Ammon's horn (tissue), 1 donor: ENCODE measurements at places on chromosomes 1 and 21.

DNA sequence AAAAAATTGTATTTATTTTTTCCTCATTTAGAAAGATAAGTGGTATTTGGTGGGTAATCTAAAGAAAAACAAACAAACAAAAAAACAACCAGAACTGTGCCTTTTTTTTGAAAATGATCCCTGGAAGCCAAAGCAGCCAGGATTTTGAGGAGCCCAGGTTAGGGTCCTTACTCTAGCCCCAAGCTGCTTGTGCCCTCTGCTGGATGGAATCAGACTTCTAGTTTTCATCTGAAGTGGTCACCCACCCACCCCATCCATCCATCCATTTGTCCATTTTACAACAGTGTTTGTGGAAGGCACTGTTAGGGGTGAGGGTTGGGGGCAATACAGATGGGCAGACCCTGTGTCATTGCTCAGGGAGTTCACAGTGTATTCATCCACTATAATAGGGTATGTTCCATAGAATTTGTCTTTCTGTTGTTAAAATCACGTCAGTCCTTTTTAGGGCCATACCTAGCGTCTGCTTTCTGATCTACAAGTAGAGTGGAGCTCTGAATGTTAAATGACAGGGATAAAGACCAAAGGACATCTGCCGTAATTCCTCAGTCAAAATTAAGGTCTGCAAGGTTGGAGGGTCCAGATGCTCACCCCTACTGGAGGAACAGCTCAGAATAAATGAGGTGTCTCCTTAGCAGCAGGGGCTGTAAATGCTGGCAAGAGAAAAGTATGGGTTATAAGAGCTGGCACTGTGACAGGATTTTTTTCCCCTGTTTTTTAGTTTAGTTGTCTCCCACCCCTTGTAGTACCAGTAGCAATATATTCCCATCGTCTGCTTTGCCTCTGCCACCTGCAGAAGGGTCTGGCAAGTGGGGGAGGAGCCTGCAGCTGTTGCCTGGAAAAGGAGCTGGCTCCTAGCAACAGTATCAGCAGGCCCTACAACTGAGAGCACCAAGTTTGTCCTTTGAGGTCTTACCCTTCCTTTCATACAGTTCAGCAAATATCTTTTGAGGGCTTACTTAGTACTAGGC lies 3.2 kb downstream of the LRRC42 start:
- no peak for DNase-seq

- DNase-seq: no peak
Observed at GRCh38 chr1:157932069-157932468, 61.4 kb upstream of the KIRREL1 start.

- DNase-seq: no peak
Observed at GRCh38 chr1:53662951-53663350, 76.0 kb downstream of the GLIS1 start.

GRCh38 chr1:35557118-35557610 lies at the start of gene KIAA0319L:
Gene KIAA0319L (minus strand): TSS chr1:35557403. CDS start chr1:35554491, 2,912 bp downstream.
- peak; percentile 94 for DNase-seq

- DNase-seq: no peak
Observed at GRCh38 chr1:224114787-224115175, 870 bp downstream of the FBXO28 start.

DNA sequence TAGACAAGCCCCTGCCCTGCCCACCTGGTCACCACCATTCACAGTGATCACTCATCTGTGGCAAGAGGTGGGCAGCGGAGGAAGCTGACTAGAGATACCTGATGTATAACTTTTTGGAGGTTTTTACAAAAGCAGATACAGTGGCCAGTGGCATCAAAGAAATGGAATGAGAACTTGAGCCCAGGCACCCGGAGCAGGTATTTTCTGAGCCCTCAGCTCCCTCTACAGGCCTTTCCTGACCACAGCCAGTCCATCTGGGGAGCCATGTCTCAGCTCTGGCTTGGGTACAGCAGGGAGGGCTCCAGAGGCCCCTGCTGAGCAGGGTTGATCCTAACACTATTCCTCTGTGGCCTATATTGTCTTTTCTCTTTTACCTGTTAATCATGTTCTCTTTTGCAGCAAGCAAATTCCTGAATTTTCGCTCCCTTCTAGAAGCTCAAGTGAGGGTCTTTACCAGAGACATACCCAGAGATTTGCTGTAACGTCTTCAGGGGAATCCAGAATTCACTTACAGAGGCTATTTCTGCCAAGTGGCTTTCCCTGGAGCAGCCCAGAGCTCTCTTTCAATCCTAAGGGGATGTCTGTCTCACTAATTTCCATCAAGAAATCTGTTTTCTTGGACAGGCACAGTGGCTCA lies 27.3 kb downstream of the GPR157 start:
- peak; percentile 58 for DNase-seq

- DNase-seq: no peak
Observed at GRCh38 chr1:223724376-223724775, 12.0 kb downstream of the CAPN2 start.

- peak; percentile 74 for DNase-seq
Observed at GRCh38 chr1:206705191-206705590, 20.5 kb downstream of the MAPKAPK2 start.

GRCh38 chr1:2611031-2611501 lies 21.8 kb downstream of the MMEL1 start:
- no peak for DNase-seq

DNA sequence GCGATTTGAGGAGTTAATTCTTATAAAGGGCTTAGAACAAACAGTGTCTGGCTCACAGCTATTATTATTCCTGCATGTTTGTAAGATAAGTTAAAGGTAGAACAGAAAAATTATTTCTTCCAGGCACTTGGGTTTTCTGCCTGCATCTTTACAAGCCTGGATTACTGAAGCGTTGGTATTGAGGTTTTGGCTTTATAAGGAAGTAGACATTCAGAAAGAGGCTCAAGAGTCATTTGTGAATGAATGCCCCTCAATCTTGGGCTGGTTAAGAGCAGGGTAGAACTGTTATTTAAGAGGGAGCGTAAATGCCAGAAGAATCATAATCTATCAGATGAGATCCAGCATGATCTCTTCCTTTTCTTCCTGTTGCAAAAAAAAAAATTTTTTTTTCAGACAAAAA lies 77.3 kb upstream of the ARID1A start:
- no peak for DNase-seq

DNA sequence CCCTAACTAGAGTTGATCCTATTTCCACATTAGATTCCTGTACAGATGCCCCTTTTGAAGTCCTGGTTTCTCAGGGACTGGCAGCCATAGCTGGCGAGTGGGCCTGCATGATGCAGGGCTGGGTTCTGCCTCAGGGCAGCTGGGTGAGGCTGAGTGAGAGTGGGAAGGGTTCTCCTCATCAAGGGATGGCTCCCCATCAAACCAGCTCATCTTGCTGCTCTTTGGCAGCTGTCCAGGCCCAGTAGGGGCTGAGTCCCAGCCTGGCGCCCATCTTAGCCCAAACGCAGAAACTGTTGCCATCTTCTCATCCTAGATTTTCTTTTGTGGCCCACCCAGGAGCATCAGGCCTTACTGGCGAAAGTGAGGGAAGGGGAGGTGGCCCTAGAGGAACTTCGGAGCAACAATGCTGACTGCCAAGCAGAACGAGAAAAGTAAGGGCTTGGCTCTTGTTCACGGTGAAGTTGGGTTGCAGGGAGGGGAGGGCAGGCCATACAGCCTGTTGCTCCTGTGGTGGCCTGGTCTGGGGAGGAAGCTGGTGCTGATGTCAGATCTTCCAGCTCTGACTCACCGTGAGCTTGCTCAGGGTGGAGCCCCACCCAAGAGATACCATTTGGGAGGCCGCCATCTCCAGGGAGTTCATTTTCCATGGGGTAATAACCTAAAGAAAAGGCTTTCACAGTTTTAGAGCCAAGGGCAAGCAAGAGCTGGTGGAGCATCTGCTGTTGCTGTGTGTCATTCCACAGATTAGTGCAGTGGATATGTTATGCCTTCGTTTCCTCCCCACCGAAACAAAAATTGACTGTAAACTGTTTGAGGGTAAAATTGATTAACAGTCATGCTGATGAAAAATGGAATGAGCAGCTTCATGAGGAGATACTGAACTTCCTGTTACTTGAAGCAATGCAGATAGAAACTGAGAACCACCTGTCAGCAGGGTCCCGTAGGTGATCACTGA lies 34.7 kb downstream of the TUFT1 start:
- DNase-seq: no peak

DNA sequence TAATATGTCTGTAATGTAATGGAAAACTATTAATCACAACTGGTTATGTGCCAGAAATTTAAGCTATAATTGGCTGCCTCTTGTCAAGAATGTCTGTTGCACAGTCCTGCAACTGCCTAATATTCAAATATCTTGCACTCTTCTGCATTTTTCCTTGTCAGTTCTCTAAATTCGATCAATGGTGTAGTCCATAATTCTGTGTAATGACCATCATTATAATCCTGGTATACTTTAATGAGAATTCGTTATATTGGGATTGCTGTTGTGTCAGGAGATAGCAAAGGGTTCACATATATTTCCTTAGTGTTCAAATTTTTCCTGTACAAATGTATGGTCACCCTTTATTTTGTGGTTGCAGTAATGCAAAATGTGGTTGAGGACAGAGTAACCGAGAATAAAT lies 4.8 kb downstream of the NTNG1 start:
- no peak for DNase-seq

- DNase-seq: no peak
Observed at GRCh38 chr1:68421350-68421749, 28.4 kb downstream of the RPE65 start.

GRCh38 chr21:35678393-35678792 lies 381.9 kb downstream of the SETD4 start:
- no peak for DNase-seq

DNA sequence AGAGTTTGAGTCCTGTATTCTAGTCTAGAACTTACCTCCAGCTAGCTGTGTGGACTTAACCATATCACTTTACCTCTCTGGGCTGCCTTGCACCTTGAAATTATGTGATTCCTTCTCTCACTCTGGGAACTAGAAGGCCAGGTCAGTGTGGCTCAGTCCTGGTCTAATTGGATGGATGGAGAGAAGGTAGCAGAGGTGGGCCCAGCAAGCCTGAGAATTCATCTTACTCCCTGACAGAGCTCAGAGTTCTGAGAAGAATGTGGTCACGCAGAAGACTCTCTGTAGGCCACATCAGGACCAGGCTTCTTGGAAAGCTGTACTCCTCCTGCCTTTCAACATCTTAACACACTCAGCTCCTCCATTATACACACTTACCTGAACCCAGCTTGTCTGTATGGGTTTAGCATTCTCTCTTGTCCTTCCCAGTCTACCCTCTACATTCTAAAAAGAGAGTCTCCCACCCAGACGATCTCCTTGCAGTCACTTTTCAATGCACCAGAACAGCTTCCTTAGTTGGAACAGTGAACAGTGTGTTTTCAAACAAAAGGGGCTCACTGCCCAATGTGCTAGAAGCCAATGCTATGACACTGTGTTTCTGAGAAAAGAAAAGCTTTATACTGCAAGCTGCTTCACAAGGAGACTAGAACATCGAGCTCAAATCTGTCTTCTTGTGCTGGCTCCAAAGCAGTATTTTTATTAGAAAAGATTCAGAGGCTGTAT lies 60.5 kb downstream of the CAPN9 start:
- peak; percentile 91 for DNase-seq

DNA sequence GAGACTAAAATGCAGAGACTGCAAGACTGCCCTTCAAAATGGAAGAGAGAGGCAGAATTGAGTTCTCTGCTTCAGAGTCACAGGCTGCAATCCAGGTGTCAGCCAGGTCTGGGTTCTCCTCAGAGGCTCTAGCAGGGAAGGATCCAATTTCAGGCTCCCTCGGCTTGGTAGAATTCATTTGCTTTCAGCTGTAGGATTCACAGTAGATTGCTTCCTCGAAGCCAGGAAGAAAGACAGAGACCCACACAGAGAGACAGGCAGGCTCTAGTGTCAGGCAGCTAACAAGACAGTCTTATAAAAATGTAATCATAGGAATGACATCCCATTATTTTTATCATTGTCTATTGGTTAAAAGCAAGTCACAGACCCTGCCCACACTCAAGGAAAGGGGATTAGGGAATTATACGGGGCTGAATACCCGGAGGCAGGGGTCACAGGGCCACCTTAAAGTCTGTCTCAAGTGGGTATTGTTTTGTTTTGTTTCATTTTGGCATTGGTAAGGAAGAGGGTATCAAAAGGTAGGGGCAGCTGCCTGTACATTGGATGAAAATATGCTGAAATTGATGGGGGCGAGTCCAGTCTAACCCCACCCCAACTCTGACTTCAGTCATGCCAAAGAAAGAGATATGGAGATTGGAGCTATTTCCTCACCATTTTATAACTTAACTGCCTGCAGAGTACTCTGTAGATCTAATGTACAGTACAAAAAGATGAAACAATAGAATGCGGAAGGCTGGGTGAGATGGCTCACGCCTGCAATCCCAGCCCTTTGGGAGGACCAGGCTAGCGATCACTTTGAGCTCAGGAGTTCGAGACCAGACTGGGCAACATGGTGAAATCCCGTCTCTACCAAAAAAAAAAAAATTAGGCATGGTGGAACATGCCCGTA lies 9.5 kb upstream of the TBCE start:
- DNase-seq: no peak

DNA sequence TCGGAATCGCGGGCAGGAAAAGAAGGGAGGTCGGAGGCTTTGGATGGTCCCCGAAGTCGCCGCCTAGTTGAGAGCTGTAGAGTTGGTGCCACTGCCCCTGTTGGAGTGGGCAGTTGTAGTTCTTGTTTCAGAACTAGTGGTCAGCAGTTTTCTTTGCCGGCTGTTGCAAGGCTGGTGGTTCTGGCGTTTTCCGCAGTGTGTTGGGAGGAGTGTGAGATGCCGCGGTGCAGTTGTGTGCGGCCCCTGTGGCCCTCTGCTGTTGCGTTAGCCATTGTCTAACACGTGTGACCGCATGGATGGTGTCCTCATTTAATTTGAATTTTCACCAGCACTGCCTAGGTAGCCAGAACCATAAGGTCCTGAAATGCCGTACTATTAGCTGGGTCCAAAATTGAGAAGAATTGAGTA lies 1.4 kb downstream of the ARF1 start:
- peak; percentile 57 for DNase-seq
